ENCODE measurements at places on chromosomes 7 and 10.

- DNase-seq: no peak
Observed at GRCh38 chr10:59843748-59844147, 62.6 kb downstream of the CCDC6 start.

DNA sequence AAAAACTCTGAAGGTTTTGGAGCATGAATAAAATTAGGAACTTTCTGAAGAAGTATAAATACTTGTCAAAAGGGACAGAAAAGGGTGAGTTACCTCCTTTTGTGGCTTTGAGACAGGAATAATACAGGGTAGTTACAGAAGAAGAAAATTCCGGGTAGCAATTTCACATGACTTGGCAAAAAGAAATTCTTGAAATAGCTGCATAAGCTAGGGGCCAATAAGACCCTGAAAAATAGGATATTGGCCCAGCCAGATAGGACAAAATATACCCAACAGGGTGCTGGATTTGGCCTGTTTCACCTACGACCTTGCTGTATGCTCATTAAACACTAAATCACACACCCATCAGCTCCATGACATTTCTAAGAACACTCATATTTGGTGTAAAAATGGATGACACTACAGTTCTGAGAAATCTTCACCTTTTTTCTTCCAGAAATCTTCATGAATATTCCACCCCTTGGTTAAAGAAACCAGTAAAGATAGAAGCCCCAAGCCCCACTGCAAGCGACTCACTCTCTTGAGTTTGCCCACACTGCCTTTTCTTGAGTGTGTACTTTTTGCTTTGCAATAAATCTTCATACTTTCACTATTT, 362.7 kb downstream of the SEMA3D start:
- DNase-seq: no peak

DNA sequence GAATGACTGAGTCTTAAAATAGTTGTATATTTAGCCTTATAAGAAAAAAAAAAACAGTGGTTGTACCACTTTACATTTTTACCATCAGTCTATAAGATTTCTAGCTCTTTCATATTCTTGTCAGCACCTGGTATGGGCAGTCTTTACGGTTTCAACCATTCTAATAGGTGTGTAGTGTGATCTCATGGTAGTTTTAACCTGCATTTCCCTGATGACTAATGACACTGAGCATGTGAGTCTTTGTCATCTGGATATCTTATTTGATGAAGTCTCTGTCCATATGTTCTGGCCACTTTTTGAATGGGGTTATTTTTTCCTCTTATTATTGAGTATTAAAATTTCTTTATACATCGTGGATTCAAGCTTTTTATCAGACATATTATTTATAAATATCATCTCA, 365.3 kb upstream of the IGFBP3 start:
- DNase-seq: no peak

- DNase-seq: no peak
Observed at GRCh38 chr10:70974351-70974901, 86.1 kb upstream of the PCBD1 start.

- DNase-seq: no peak
Observed at GRCh38 chr10:8096931-8097330, 42.4 kb downstream of the GATA3 start.

GRCh38 chr10:73233883-73234282, 13.2 kb downstream of the DNAJC9 start:
- no peak for DNase-seq

- DNase-seq: no peak
Observed at GRCh38 chr10:132506711-132507408, 30.7 kb upstream of the INPP5A start.

DNA sequence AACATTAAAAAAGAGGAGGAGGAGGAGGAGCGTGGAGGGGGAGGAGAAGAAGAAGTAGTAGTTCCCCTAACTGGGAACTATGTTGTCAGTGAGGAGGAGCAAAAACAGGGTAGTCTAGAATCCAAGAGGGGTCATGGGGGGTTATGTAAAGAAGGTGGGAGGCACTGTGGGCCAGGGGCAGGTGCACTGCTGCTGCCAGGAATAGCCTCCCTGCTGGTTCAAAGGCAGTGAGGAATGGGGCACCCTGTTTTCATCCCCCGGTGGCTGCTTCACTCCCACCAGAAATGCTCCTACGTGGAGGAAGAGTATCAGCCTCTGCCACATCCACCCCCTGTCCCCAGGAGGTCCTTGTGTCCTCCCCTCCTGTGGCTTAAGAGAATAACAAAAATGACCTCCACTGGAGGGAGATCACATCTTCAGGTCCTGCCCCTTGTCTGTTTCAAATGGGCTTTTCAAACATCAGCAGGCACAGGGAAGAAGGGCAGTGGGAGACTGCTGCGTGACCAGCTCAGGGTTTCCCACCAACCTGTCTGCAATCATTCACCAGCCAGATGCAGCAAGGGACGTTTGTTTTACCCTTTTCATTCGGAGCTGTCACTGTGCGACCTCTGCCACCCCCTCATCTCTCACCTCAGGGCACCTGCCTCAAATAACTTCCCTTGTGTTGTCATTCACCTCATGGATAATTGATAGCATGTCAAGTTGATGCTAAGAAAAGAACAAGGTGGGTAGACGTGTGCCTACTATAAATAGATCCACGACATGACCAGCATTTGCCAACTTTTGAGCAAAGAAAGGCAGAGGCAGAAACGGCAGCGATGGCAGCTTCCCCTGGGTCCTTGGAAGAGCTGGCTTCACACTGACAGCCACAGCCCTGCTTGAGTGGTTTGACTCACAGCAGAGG, 92.6 kb downstream of the DGKI start:
- no peak for DNase-seq

DNA sequence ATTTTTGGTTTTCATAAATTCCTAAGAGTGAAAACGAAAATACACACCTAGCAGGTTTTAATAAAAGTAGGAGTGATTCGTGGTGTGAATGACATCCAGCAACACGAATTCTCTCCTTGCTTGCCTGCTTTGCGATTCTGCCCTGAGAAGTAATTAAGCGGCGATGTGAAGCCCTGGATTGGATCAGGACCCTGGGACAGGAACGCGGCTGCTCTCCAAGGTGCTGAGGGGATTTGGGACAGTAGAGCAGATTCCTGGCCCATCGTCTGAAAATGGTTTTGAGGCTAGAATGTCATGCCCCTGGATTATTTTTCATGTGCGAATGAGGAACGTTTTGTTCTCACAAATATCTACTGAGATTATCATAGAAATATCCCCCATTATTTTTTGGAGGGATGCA, 7.8 kb downstream of the NPS start:
- DNase-seq: no peak

DNA sequence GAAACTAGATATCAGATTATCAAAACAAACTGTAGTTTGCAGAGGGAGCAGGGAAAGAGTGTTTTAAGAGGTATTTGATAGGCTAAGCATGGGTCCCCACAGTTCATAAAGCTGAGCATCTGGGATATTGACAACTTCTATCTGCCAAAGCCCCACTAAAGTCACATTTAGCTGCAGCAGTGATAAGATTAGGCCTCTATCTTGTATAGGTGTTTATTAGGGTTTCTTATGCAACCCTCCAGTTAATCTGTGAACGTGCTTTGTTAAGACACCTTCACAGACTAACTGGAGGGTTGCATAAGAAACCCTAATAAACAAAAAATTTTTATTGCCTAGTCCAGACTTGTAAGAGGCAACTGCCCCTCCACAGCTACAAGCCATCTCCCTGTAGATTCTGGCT, 78.0 kb downstream of the CYP51A1 start:
- DNase-seq: no peak

DNA sequence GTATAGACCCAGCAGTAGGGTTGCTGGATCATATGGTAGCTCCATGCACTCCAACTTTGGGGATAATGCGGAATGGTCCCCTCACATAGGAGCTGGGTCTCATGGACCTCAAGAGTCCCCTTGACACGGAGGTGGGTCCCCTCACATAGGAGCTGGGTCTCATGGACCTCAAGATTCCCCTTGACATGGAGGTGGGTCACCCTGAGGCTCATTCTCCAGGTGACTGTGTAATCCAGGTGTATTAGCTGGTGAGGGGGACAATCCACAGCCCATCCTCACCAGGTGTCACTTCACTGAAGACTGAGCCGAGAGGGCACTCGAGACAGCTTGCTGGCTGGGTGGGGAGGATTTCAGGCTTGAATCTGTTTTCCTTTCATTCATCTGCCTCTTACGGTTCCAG, 121.9 kb downstream of the PTPN20 start:
- DNase-seq: no peak

DNA sequence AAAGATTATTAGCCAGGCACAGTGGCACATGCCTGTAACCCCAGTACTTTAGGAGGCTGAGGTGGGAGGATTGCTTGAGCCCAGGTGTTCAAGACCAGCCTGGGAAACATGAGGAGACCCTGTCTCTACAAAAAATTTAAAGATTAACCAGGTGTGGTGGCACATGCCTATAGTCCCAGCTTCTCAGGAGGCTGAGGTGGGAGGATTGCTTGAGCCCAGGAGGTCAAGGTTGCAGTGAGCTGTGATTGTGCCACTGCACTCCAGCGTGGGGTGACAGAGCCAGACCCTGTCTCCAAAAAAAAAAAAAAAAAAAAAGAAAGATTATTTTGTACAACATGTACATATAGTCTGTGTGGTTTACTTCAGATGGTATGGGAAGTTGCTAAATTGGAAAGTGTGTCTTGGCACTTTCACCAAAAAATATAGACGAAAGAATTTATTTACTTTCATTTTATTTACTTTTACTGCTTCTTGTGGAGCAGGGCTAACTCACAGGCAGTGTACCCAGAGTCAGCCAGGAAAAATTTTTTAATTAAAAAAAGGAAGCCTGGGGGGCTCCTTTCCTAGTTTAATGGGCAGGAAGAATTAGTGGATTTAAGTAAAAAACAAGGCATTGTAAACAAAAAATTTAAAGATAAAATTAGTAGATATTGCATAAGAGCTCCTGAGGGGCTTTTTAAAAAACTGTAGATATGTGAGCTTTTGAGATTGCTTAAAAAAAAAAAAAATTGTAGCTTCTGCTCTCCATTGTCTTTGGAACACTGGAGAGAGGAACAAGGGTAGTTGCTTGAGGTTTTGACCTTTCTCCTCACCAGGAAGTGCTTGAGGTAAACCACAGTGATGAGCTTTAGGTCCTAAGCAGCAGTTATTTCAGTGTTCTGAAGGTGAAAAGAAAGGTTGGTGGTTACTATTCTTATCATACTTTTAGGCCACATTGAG, 44.6 kb upstream of the VDAC2 start:
- DNase-seq: no peak

GRCh38 chr10:17599089-17599488, 18.1 kb downstream of the HACD1 start:
- DNase-seq: no peak

DNA sequence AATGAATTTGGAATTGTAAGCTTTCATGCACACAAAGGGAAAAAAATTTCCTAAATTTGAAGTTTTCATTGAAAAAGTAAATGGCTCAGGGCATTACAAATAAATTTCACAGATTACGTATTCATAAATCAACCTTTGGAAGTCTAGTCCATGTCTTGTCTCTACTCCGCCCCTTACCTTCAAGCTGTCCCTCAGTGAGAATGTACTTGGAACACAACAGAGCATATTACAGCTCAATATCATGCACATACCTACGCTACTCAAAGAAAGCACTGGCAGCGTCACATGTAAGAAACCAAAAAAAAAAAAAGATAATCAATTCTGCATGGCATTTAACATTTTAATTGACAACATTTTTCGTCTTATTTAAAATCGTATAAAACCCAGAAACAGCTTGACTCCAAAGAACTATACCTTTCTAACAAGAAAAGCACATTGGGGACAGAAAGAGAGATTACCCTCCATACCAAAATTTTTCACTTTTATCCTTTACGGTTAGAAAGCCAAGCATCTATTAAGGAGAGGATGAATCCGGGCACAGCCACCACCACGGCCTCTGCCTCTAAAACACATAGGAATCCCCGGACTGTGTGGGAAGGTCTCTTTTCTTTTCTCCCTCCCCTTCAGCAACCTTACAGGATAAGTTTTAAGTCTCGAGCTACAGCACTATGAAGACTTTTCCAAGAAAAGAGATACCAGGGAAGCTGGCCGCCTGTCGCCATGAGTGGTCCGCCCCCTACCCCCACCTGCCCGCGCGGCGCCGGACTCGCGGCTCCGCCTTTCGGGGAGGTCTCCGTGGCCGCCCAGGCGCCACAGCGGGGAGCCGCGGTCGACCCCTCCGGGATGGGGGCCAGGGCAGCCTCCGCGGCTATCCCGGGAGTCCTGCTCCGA, 1.1 kb downstream of the JMJD1C start:
- DNase-seq: no peak

GRCh38 chr7:156456503-156457115, 184.0 kb upstream of the RNF32 start:
- no peak for DNase-seq

DNA sequence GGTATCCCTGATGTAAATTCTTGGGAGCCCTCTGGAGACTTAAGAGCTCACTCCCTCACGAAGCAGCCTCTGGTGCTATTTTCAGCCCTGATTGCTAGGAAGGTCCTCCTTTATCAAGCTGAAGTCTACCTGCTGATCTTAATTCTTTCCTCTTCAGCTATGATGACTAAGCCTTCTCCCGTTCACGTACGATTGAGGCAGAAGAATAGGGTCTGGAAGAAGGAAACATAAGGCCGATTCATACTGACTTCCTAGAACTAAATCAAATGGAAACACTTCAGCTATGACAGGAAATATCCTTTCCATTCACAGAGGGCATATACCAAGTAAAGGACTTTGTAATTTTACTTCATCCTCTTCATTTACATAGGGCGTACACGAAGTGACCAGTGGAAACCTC, 107.0 kb downstream of the CPXM2 start:
- DNase-seq: no peak

GRCh38 chr10:49282879-49283341, 16.1 kb upstream of the C10orf71 start:
- no peak for DNase-seq

DNA sequence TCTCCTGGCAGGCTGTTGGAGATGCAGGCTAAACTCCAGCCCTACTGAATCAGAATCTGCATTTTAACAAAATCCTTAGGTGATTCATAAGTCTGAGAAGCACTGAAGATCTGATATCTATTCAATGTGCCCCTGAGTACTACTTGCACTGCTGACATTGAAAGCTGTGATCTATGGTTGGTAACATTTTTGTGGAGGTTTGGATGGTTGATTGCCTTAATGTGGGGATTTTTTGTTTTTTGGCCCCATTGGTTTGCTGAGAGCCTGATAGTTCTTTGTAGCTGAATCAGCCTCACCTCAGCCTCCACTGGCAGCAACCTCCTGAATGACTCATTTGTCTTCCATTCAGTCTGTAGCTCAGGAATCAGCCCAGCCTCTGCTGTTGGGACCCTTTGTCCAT, 14.7 kb upstream of the LRRN3 start:
- DNase-seq: no peak

- no peak for DNase-seq
Observed at GRCh38 chr7:10940704-10941355, 32.8 kb upstream of the PHF14 start.

- no peak for DNase-seq
Observed at GRCh38 chr10:81021428-81022129, 483.9 kb downstream of the SH2D4B start.

DNA sequence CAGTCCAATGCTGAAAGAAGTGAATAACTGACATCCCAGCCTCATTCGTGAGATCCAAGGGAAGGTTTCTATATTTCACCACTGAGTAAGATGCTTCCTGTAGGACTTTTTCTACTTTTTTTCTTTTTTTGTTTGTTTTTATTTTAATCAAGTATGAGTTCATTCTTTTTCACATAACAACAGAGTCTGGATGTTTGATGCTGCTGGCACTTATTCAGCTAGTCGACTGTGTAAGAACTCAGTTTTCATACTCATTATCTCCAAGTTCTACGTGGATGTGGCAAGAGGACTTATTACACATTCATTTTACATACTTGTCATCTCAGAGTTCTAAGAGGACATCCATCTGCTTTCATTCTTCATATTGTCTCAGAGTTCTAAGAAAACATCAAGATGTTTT, 86.9 kb downstream of the CPXM2 start:
- DNase-seq: no peak

Measured in NCI-H460 (cell line).